ENCODE measurements at places on chromosomes 4 and X. TPM values are rescaled to one million over a fixed set of nuclear protein-coding genes. Genes with fewer than 3 reads are reported as not detected.

The ZNF630 gene
- 2.5 TPM for total RNA-seq

- 0 out of 2 replicates have a peak, but pooled peaks cover 6% of the 10 kb centered on the region for H3K4me1 ChIP-seq
- DNase-seq = no peak
- no peaks in the 10 kb centered on the region for H3K27me3 ChIP-seq
Measured at GRCh38 chr4:182600093-182600492, 317.1 kb downstream of the DCTD start.

DNA sequence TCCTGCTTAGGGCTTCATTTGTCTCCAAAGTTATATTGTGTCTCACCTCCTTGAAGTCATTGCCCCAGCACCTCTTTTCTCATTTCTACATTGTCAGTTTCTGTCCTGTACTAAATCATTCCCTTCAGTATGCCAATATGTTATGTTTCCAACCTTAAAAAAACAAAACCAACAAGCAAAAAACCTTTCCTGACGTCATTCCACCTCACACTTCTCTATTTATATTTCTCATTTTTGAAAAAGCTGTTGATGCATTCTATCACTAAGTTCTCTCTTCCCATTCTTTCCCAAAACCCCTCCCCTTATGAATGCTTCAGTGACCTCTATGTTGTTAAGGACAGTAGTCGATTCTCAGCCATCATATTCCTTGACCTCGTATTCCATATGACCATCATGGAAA is 98.7 kb upstream of the ARHGAP24 start:
- no peak overlapping the region for H3K27ac ChIP-seq
- peaks cover 4% of the 10 kb centered on the region for H3K27me3 ChIP-seq
- no peaks in the 10 kb centered on the region for H3K36me3 ChIP-seq
- DNase-seq = no peak
- H3K4me1 ChIP-seq = no peaks in the 10 kb centered on the region

GRCh38 chrX:18278449-18278848 is 57.8 kb upstream of the BEND2 start:
- no peak overlapping the region for H3K4me3 ChIP-seq
- H3K36me3 ChIP-seq = no peaks in the 10 kb centered on the region
- no peak for DNase-seq
- H3K4me1 ChIP-seq = no peaks in the 10 kb centered on the region
- H3K27me3 ChIP-seq = no peaks in the 10 kb centered on the region

DNA sequence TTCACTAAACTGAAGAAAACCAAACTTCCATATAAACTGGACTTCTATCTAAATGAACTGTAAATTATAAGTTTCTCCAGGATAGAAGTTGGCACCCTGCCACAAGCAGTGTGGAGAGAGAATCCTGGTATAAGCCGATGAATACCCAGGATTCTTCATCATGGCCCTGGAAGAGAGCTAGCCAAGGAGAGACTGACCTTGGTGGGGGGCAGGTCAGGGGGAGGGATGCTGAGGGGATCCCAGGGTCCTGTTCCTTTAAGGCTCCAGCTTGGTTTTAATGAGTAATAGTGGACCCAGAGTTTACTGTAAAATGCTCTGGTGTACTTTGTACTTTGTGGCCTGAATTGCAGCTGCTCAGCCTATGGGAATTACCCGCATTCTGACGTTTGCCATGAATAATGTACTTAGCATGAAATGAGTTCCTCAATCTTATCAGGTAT is 16.9 kb downstream of the RASSF6 start:
- peak; percentile 75 for DNase-seq
- peak overlapping the region; percentile 59 for H3K27ac ChIP-seq
- H3K4me3 ChIP-seq = no peak overlapping the region

The NEXMIF gene
- total RNA-seq = not detected

DNA sequence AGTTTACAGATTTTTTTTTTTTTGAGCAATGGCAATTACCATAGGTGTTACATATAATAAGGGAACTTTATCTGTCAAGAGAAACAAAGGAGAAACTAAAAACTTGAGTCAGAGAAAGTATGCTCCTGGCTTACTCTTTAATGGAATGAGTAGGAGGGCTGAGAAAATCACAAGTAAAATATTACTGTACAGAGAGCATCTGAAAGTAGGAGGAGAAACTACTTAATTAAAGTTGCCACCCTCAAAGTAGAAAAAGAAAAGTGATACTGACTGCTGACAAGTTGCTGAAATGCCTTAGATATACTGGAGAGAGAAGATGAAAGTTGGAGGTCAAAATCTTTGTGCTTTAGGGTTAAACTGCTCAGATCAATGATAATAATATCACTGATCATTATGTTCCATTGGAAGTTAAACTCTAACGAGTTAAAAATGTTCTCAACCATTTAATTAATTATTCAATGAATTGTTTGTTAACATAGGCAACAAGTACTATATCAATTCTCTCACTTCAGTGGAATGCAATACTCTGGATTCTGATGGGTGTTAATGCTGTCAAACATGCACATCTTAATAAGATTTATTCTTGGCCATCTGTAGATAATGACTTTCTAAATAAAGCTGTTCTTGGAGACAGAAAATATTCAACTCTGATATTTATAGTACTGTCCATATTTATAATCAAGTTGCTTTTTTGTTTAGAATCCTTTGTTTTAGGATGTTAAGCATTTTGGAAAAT is 61.2 kb upstream of the CAMK2D start:
- no peaks in the 10 kb centered on the region for H3K4me1 ChIP-seq
- no peak overlapping the region for H3K27ac ChIP-seq
- H3K36me3 ChIP-seq = no peaks in the 10 kb centered on the region
- no peak for DNase-seq
- H3K27me3 ChIP-seq = no peaks in the 10 kb centered on the region
- no peak overlapping the region for H3K4me3 ChIP-seq

DNA sequence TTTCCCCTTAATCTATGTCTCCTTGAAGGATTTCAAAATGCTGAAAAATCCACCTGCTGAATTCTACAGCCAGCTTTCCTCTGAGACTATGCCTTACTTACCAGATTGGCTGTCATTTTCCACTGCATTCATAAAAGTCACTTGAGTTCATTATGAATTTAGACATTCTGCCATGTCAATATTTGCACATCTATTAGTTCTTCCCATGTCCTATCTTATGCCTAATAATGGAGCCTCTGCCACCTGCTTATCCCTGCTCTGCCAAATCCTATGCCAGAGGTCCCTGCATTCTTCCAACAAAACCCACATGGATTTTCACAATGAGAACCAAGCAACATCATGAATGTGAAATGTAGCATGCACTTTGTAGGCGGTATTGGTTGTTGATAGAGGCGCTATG is 42.6 kb downstream of the GASK1B start:
- no peaks in the 10 kb centered on the region for H3K36me3 ChIP-seq
- no peaks in the 10 kb centered on the region for H3K27me3 ChIP-seq
- DNase-seq = no peak
- H3K4me1 ChIP-seq = no peaks in the 10 kb centered on the region
- H3K4me3 ChIP-seq = no peak overlapping the region

GRCh38 chrX:6227453-6227835 is 1.2 kb downstream of the NLGN4X start:
- H3K4me3 ChIP-seq = no peak overlapping the region
- H3K27me3 ChIP-seq = peaks cover 29% of the 10 kb centered on the region
- no peaks in the 10 kb centered on the region for H3K36me3 ChIP-seq
- no peak overlapping the region for H3K27ac ChIP-seq
- no peaks in the 10 kb centered on the region for H3K4me1 ChIP-seq
- DNase-seq = no peak

The SNX12 gene
- 43.9 TPM for total RNA-seq

- peaks cover 35% of the 10 kb centered on the region for H3K4me1 ChIP-seq
- no peaks in the 10 kb centered on the region for H3K36me3 ChIP-seq
- peak; percentile 84 for DNase-seq
- peak overlapping the region; percentile 84 for H3K27ac ChIP-seq
- H3K4me3 ChIP-seq = peak overlapping the region; percentile 9
Measured at GRCh38 chr4:7649741-7650531, 215.2 kb upstream of the PSAPL1 start.

GRCh38 chr4:176793060-176793605 is 411 bp upstream of the VEGFC start:
- H3K4me1 ChIP-seq = peaks cover 31% of the 10 kb centered on the region
- peak overlapping the region; percentile 100 for H3K27ac ChIP-seq
- H3K36me3 ChIP-seq = peaks cover 9% of the 10 kb centered on the region
- H3K27me3 ChIP-seq = no peaks in the 10 kb centered on the region

The SULT1E1 gene
- total RNA-seq = not detected

The SHOX gene
- total RNA-seq = not detected

- peaks cover 5% of the 10 kb centered on the region for H3K4me1 ChIP-seq
- no peaks in the 10 kb centered on the region for H3K36me3 ChIP-seq
- peak overlapping the region; percentile 50 for H3K27ac ChIP-seq
- peak; percentile 77 for DNase-seq
- H3K27me3 ChIP-seq = no peaks in the 10 kb centered on the region
Measured at GRCh38 chrX:121052122-121052521, 4.7 kb downstream of the GLUD2 start.

The ZNF595 gene
- total RNA-seq = 7.4 TPM

- no peak overlapping the region for H3K4me3 ChIP-seq
- DNase-seq = no peak
- no peaks in the 10 kb centered on the region for H3K36me3 ChIP-seq
- no peaks in the 10 kb centered on the region for H3K27me3 ChIP-seq
- no peaks in the 10 kb centered on the region for H3K4me1 ChIP-seq
Measured at GRCh38 chrX:44235534-44235933, 107.9 kb downstream of the EFHC2 start.

The RS1 gene
- total RNA-seq = not detected

DNA sequence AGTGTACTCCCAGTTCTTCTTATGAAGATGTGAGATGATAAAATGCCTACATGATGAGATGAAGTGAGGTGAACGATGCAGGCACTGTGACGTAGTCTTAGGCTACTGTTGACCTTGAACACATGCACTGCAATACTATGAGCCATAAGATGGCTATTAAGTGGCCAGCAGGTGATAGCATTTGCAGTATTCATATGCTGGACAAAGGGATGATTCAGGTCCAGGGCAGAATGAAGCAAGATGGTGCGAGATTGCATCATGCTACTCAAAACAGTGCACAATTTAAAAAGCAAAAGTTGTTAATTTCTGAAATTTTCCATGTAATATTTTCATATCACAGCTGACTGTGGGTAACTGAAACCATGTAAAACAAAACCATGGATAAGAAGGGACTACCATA is 781.4 kb downstream of the PCDH18 start:
- H3K4me1 ChIP-seq = no peaks in the 10 kb centered on the region
- H3K4me3 ChIP-seq = no peak overlapping the region
- H3K27ac ChIP-seq = no peak overlapping the region
- no peaks in the 10 kb centered on the region for H3K27me3 ChIP-seq
- DNase-seq = no peak

GRCh38 chr4:119284876-119285780 is 36.8 kb downstream of the FABP2 start:
- peak; percentile 23 for DNase-seq
- peak overlapping the region; percentile 44 for H3K4me3 ChIP-seq
- no peaks in the 10 kb centered on the region for H3K27me3 ChIP-seq
- H3K4me1 ChIP-seq = 0 out of 2 replicates have a peak, but pooled peaks cover 7% of the 10 kb centered on the region

DNA sequence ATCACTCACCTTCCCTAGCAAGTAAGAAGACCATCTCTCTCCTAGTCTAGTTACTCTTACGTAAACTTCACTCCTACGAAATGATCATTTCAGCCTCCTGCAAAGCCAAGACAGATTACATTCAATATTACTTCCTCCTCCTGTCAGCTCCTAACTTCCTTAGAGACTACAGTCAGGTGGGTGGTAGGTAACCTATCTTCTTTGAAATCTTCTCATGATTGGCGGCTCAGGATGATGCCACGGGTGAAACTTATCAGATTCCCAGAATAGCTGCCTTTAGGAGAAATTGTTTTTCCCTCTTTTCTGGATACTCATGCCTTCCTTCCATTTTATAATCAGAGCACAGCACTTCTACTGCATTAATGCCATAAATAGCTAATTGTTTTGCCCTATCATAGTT is 744.8 kb upstream of the HS3ST1 start:
- no peak overlapping the region for H3K27ac ChIP-seq
- H3K4me1 ChIP-seq = no peaks in the 10 kb centered on the region
- DNase-seq = no peak
- H3K36me3 ChIP-seq = no peaks in the 10 kb centered on the region
- no peak overlapping the region for H3K4me3 ChIP-seq

GRCh38 chr4:144298519-144298918 is 158.0 kb upstream of the GYPA start:
- H3K27me3 ChIP-seq = no peaks in the 10 kb centered on the region
- H3K27ac ChIP-seq = no peak overlapping the region
- DNase-seq = no peak
- H3K4me3 ChIP-seq = no peak overlapping the region

DNA sequence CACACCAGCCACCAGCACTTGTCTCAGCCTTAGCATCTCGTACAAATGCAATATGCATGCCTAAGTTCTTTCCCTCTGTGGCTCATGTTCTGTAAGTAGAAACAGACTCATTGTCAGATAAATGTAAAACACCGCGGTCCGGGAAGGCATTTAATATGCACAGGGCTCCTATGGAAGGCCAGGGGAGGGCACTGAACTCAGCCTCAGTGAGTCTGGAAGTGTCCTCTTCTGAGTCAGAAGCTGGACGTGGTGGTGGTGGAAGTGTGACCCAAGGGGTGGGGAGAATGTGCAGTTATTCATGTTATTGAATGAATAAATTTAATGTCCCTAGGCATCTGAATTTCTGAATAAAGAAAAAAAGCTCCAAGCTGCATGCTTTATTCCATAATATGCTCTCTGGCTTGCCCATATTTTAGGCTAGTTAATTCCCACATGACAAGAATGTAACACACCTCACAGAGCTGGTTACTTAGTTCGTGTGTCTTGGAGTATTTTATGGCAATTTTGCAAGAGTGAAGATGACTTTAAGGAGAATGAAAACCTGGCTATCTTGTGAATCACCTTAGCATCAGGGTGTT is 193.1 kb upstream of the GATB start:
- H3K4me1 ChIP-seq = peaks cover 15% of the 10 kb centered on the region
- H3K4me3 ChIP-seq = no peak overlapping the region
- H3K27me3 ChIP-seq = no peaks in the 10 kb centered on the region
- DNase-seq = no peak

GRCh38 chr4:97394653-97395052 is 748.6 kb downstream of the STPG2 start:
- H3K27me3 ChIP-seq = no peaks in the 10 kb centered on the region
- peaks cover 13% of the 10 kb centered on the region for H3K4me1 ChIP-seq
- H3K36me3 ChIP-seq = no peaks in the 10 kb centered on the region
- no peak overlapping the region for H3K4me3 ChIP-seq
- peak overlapping the region; percentile 19 for H3K27ac ChIP-seq
- DNase-seq = peak; percentile 94

- DNase-seq = no peak
- H3K4me3 ChIP-seq = no peak overlapping the region
- H3K27ac ChIP-seq = no peak overlapping the region
- H3K36me3 ChIP-seq = no peaks in the 10 kb centered on the region
- H3K27me3 ChIP-seq = no peaks in the 10 kb centered on the region
- H3K4me1 ChIP-seq = no peaks in the 10 kb centered on the region
Measured at GRCh38 chr4:110007217-110007616, 94.5 kb downstream of the EGF start.

The ARMCX4 gene
- not detected for total RNA-seq

The EGFL6 gene
- not detected for total RNA-seq

GRCh38 chr4:184748251-184748652 is 14.4 kb upstream of the CENPU start:
- DNase-seq = no peak
- H3K4me3 ChIP-seq = no peak overlapping the region
- H3K27ac ChIP-seq = no peak overlapping the region
- H3K27me3 ChIP-seq = no peaks in the 10 kb centered on the region
- peaks cover 20% of the 10 kb centered on the region for H3K4me1 ChIP-seq

The WDR17 gene
- 1.3 TPM for total RNA-seq

Measured in PC-3 (cell line).